ENCODE measurements at places on chromosomes 11 and 22.
A peak's percentile ranks its signal among the peaks of the same experiment; 100 is the strongest.

DNA sequence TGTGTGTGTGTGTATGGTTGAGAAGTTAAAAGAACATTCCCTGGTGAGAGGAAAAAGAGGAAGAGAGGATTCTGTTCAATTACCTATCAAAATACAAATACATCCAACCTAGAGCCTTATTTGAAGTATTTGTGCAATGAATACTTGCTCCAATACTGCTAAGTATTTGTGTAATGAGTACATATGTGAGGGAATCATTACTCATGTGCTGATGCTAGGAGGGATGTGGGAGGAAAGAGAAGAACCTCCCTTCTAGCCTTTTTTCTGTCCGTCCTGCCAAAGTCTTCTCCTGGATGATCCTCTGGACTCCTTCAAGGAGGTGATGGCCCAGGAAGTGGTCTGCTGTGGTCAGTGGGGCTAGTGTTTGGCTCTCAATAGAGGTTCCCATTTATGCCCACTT, 36.0 kb upstream of the ACCSL start:
- DNase-seq, result no peak

DNA sequence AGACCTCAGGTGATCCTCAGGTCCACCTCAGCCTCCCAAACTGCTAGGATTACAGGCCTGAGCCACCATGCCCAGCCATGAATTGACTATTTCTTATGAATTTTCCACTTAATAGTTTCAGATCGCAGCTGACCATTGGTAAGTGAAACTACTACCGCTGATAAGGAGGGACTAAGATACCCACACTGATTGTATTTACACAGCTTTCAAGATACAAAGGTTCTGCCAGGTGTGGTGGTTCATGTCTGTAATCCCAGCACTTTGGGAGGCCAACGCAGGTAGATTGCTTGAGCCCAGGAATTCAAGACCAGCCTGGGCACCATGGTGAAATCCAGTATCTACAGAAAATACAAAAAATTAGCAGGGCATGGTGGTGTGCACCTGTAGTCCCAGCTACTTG, 3.9 kb downstream of the CHEK2 start:
- DNase-seq, result no peak

DNA sequence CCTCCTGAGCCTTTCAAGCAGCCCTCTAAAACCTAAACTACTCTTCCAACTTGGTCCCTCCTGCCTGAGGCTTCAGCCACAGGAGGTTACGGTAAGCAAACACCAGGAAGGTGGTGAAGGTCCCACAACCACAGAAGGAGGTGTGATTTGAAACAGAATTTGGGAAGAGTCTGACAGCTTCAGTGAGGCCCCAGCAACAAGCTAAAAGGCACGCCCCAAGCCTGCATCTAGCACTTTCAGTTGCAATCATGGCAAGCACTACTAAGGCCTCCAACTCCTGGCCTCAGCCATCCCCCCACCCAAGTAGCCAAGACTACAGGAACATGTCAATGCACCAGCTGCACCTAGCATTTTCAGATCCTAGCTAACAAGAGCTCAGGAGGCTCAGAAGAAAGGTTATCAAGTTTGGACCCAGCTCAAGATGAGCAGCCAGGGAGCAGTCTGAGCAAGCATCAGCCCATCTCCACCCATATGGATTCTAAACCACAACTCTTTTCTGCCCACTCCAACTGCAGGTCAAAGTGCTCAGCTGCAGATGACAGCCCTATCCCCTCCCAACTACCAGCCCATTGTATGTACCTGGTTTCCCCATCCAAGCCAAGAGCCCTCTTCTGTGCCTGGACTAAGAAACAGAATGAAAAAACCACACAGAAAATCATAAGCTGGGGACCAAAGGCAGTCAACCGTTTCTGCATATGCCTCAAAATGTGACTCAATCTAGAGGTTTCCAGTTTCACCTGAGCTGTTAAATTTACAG, 10.4 kb upstream of the AHNAK start:
- DNase-seq, result no peak

GRCh38 chr11:114964676-114965214, 286.4 kb downstream of the NXPE2 start:
- no peak for DNase-seq

GRCh38 chr22:32055069-32055468, 12.0 kb downstream of the SLC5A1 start:
- no peak for DNase-seq

DNA sequence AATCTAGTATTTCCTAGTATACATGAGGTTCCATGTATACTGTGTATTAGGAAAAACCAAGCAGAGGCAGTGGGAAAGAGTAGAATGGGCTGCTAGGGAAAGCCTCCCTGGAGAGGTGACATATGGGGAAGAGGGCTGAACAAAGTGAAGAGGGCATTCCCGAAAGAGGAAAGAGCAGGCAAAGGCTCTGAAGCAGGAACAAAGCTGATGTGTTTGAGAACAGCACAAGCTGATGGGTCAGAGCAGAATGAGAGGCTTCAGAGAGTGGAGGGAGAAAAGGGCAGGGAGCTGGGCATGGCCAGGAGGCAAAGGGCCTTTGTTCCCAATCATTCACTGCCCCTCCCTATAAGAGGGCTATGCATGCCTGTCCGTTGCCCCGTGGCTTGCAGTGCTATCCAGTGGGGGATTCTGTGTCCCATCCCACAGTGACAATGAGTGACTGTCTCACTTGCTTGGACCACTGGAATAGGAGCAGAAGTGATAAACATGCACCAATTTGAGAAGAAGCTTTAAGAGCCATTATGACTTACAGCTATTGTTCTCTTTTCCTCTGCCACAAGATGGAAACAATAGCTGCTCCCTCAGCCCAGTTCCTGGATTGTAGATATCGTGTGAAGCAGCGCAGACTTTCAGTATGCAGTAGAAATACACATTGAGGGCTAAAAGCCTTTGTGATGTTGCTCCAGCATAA, 39.6 kb downstream of the GALNT18 start:
- DNase-seq, result no peak

- no peak for DNase-seq
These were observed 909 bp upstream of the BRD1 start for GRCh38 chr22:49828599-49828965.

DNA sequence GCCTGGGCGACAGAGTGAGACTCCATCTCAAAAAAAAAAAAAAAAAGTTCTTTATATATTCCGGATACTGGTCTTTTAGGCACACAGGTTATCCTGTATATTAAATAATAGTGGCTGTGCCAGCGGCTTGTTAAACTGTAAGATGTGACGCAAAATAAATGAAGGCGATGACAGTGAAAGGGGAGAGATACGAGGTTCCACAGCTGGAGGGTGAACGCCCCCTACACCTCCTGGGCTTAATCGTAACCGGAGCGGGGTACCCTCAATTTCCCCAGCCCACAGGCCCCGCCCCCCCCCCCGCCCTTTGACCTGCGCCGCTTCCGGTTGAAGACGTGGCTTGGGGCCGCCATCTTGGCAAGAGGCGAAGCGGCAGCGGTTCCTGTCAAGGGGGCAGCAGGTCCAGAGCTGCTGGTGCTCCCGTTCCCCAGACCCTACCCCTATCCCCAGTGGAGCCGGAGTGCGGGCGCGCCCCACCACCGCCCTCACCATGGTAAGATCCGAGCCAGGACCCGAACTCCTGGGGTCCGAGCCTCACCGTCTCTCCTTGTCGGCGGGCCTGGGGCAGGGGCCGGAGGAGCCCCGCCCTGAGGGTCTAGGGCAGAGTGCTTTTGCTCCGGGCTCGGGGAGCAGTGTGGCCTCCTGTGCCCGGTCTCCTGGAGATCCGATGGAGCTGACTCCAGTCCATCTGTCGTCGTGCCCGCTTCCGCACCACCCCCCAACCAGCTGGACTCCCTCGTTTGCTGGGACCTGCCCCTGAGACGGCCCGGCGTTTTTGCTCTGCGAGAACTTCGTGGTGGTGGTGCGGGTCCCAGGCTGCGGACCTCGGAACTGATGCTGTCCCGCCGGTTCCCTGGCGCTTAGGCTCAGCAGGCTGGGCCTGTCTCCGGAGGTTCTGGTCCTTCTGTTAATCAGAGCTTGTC, at the start of gene ARCN1:
Gene ARCN1, plus strand, starts transcription at position 349 of the 920 bp plus-strand sequence. Its CDS starts 139 bp downstream, at position 488.
- peak; percentile 40 for DNase-seq

GRCh38 chr11:115326526-115326925, 177.7 kb downstream of the CADM1 start:
- no peak for DNase-seq
